ENCODE measurements at places on chromosomes 6 and 20.
A peak's percentile ranks its signal among the peaks of the same experiment; 100 is the strongest.

GRCh38 chr20:15336011-15336410, 998.6 kb upstream of the FLRT3 start:
- no peak for DNase-seq

DNA sequence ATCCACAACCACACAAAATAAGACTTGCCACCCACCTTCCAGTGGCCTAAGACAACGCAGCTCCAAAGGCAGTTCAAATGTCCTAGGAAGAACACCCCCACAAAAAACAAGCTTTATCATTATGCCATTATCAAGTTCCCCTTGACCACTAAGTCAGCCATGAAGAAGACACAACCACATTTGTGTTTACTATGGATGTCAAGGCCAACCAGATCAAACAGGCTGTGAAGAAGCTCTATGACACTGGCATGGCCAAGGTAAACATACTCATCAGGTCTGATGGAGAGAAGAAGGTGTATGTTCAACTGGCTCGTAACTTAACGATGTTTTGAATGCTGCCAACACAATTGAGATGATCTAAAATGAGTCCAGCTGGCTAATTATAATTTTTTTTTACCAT, 26.1 kb downstream of the SEC63 start:
- no peak for DNase-seq

- no peak for DNase-seq
Measured at GRCh38 chr6:52020945-52021570, 66.4 kb downstream of the PKHD1 start.

- DNase-seq = peak; percentile 60
Measured at GRCh38 chr6:33419580-33420490, at the start of gene SYNGAP1. TSS of gene SYNGAP1 (plus strand) at chr6:33420065. CDS start at chr6:33420265, 200 bp downstream.

GRCh38 chr6:52536424-52536916, 40.4 kb downstream of the TRAM2 start:
- DNase-seq = no peak

DNA sequence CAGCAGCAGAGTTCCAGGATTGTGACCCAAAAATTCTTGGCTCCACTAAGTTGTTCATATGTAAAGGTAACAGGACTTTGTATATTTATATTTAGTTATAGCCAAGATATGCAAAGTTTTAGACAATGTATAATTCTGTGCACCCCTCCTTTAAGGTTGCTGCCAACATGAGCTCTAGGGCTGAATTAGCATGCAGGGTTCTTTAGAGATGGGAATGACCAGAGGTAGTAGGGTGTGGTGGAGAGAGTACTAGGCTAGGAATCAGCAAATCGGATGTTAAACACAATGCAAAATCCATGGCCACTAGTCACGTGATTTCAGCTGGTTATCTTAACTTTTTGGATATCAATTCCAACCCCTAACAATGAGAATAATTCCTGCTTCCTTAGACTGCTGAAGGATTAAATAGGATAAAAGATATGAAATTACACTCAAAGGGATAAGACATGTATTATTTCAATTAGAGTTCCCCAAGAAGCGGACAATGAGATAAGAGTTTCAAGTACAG, 260.3 kb upstream of the RNF24 start:
- no peak for DNase-seq

DNA sequence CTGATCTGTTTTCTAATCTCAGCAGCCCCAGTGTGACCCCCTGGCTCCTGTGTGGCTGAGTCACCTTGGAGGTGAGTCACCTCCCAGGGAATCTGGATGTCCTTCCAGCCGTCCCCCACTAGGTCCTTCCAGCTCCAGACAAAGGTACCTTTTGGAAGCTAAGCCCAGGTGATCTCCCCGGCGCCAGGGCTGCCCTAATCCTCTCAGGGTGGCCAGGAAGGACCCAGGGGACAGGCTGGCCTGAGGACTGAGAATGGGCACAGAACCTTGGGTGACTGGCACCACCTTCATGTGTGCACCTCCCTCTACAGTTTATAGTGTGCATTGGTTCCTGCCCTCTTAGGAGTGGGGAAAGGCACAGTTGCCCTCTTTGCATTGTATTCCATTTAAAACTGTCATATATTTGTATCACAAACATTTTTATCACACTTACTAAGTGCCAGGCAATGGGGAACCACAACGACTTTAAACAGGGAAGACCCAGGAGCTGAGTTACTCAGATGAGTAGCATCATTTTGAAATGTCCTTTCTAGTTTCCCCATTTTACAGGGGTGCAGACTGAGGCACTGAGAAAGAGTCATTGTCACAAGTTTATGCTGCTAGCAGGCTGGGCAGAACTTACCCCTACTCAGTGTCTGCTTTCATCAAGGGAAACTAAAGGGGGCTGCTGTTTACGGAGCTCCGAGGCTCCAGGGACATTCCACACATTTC, 2.6 kb upstream of the BPIFB4 start:
- no peak for DNase-seq

DNA sequence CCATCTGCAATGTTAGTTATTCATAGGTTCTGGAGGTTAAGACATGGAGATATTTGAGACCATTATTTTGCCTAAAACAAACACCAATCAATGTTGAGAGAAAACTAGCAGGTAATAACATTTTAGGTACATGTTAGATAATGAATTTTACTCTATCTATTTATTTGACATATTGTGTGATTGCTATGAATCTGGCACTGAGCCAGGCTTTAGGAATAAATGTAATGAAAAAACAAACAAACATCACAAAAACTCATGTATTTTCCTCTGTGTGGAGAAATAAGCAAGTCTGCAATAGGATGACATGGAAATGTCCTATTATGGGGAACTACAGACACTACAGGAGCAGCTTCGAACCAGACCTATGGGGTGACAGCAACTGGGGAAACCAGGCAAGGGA, 57.8 kb downstream of the OPN5 start:
- no peak for DNase-seq

GRCh38 chr20:48784273-48784641, 43.5 kb downstream of the PREX1 start:
- DNase-seq = no peak

DNA sequence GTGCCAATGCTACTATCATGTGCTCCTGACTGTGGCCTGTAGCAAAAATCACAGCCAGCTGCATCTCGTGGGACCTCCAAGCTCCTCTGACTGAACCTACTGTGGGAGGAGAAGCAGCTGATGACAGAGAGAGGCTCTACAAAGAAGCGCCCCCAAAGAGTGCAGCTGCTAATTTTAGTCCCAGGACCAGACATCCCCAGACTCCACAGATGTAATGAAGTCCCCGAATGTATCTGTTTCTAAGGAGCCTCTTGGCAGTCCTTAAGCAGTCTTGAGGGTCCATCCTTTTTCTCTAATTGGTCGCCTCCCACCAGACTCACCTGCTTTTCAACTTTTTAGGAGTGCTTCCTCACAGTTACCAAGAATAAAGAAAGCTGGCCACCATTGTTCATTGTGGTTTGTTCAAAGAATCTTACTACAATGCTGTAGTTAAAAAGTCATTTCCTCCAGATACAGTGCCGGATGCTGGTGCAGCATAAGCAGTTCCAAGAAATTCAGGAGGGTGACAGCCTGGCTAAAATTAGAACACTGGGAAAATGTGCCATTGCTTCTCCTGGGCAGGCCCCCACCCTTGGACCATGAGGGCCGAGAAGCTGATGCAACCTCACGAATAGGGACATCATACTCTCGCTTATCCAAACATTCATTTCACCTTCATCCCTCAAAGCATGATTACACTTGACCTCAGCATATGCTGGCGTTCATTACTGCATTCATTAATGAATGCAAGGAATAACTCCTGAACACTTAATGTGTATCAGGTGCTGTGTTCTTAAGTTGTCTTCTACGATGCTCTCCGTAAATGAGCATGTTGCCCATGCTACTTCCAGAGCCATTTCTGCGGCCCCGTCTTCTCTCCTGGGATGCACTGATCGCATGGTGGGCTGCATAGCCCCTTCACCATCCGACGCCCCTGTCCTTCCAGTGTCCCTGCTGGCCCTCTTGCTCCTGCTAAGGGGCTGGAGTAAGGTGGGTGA, 66.4 kb downstream of the LY86 start:
- DNase-seq = peak; percentile 25

DNA sequence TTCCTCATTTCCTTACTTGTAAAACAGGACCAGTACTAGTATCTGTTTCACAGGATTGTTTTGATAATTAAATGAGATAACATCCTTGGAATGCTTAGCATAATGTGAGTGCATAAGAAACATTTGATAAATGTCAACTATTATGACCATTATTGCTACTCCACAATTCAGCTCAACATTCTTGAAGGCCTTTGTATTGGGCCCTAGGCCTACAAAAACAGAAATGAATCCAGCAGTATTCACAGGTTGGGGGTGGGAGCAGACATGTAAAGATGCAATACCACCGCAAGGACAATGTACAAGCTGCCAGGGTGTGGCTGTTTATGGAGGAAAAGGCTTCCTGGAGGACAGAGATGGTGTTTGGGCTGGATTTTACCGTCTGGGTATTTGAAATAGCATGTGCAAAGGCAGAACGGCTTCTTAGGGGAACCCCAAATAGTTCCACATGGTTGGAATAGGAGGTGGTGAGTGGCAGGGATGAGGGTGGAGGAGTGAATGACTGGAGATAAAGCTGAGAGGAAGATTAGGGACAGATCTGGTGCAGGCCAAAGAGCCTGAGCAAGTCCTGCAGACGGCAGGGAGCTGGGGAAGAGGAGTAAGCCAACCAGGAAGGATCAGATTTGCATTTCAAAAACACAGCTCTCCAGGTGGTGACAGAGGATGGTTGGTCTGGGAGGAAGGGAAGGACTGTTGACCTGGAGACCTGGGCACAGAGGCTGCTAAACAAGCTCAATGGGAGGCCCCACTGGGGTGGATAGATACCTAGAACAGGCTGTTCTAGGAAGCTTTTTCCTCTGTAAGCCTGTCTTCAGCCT, 57.0 kb upstream of the EPB41L1 start:
- DNase-seq = no peak

DNA sequence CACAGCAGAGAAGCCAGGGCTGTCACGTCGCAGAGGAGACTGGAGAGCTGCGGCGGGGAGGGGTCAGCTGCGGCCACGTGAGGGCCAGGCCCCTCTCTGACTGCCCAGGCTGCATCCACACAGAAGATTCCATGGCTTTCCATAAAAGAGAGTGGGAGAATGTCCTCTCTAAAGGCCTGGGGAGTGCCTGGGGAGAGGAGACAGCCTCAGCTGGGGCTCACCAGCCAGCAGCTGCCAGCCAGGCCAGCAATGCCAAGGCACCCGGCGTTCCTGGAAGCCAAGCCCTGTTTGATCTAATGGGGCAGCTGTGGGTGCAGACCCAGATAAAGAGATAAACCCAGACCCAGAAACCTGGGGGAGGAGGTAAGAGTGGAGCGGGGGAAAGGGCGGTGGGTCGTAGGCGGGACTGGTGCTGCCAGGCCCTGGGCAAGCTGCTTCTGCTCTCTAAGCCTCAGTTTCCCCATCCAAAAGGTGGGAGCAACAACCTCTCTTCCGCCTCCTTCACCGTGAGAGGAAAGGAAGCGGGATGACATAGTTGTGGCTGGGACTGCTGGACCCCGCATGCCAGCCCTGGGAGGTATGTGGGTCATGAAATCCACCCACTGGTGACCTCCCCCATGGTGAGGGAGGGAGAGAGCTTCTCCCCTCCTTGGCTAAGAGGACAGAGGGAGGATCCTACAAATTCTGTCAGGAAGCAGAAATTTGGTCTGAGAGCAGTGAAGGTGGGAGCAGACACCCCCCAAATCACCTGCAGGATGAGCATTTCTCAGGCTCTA, 3.1 kb upstream of the OSBPL2 start:
- DNase-seq = no peak

- DNase-seq = no peak
Measured at GRCh38 chr6:112149719-112150263, 62.4 kb downstream of the FAM229B start.

DNA sequence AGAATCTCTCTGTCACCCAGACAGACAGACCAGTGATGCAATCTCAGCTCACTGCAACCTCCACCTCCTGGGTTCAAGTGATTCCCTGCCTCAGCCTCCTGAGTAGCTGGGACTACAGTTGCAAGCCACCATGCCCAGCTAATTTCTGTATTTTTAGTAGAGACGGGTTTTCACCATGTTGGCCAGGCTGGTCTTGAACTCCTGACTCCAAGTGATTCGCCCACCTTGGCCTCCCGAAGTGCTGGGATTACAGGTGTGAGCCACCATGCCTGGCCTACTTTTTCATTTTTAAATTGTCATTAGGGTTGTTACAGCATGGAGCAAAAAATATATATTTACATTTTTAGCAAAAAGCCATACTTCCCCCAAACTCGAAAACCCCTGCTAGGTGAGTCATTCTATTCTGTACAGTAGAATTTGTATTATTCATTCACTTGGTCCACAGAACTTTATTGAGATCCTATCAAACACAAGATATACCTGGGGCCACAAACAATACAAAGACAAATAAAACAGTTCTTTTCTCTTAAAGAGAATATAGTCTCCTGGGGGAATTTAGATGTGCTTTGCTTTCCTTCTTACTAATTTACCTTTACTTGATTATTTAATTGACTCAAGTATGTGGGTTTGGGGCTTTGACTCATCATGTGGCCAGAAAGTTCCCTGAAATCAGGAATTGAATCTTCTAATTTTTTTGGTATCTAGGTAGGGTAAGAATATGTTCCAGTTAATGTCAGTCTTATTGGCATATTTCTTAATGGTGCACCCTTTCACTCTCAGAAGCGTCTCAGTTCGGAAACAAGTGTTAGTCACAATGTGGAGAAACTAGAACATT, 16.6 kb upstream of the CCND3 start:
- no peak for DNase-seq

DNA sequence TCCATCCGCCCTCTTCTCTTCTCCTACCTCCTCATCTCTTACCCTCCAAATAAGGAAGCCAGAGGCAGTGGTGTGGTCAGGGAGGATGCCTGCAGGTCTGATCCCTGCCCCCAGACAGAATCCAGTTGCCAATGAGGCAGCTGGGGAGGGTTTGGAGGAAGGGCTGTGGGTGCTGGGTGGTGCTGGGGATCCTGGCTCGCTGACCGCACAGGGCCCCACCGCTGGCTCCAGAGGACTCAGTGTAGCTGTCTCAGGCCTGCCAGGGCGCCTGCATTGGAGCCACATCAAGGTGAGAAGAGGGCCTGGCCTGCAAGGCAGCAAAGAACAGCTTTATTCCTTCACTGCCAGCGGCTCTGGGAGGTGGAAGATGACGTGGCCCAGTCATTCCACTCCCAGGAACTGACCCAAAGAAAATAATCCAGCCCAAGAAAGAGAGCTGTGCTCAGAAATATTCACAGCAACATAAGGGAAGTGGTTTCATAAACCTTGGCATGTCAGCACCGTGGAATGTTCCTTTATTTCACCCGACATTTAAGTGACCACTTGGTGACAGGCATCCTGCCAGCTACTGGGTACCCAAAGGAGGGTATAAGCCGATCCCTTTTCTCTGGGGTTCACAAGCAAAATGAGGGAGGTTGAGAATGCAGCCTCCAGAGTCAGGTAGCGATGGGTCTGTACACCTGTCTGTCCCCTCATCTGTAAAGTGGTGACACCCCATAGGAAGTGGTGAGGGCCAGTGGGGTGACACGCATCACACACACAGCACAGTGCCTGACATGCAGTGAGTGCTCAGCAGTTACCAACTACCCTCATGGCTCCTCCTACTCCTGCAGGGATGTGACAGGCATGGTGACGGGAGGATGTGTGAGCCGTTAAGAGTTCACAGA, 125.1 kb downstream of the SNX5 start:
- DNase-seq = no peak

GRCh38 chr6:8229915-8230756, 127.8 kb upstream of the EEF1E1 start:
- no peak for DNase-seq
